Osteoblast (primary cell): ENCODE measurements at places on chromosomes 7 and 10. TPM values are rescaled to one million over a fixed set of nuclear protein-coding genes. Genes with fewer than 3 reads are reported as not detected.

The TMEM236 gene
- under 0.01 TPM in 2 replicates for total RNA-seq

GRCh38 chr10:22436526-22436892, 91.2 kb downstream of the SPAG6 start:
- DNase-seq = no peak

The VWC2 gene
- total RNA-seq = not detected in 2 replicates

DNA sequence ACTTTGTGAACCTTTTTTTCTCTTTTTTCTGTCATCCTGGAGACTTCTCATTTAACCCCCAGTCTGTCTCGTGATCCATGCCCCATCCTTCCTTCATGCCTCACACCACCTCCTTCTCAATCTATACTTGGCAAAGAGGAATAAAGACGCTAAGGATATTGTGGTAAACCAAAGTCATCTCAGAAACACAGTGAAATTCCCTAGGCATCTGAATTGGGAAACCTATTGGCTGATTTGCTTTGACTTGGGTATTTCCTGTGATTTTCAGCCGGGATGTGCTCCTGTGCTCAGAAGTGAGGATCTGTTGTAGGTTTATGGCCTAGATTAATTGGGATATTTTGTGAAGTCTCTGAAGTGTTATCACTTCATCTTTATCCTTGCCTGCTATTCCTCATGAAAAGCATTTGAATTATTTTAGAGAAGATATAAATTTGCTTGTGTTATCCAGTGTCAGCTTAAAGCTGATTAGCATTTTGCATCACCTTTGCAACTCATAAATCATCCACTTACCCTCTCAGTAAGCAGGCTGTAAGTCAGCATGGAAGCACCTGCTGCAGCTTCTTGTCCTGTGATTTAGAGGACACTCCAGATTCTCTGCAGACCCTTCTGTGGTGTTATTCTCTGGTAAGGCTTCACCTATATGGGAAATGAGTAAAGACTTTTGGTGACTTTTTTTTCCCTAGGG, 138.0 kb downstream of the AUTS2 start:
- no peak for DNase-seq

- no peak for DNase-seq
Measured at GRCh38 chr7:28106321-28106829, 74.2 kb downstream of the JAZF1 start.

DNA sequence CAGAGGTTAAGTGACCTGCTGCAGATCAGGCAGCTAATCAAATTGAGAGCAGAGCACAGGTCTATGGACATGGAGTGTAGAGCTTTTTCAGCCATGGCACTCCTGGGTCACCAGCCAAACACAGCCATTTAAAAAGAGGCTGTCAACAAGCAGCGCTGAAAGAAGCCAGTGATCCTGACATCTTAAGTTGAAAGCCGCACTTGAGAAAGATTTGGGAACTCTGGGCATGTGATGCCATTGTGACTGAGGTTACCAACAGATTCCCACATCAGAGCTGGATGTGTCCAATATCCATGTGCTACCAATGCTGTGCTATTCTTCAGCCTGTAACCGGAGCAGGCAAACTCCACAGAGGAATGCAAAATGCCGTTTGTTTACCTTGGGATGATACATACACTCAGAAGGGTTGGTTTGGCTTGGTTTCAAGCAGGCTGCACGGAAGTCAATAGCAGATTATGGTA, 56.2 kb upstream of the ABLIM1 start:
- no peak for DNase-seq

The FAM25G gene
- total RNA-seq = not detected in 2 replicates
